Fibroblast of villous mesenchyme (primary cell): ENCODE measurements at places on chromosomes 6 and 20.

DNA sequence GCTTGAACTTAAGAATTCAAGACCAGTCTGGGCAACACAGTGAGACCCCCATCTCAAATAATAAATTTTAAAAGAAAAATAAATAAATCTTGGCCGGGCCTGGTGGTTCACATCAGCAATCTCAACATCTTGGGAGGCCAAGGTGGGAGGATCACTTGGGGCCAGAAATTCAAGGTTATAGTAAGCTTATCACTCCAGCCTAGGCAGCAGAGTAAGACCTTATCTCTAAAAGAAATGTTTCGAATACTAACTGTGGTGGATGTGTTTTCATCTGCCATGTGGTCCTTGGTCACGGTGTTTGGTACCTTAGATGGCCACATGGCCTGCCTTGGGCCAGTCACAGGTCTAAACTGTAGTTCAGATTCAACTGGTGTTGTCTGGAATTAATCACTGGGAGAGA lies 5.8 kb downstream of the UBE2C start:
- no peak for DNase-seq

DNA sequence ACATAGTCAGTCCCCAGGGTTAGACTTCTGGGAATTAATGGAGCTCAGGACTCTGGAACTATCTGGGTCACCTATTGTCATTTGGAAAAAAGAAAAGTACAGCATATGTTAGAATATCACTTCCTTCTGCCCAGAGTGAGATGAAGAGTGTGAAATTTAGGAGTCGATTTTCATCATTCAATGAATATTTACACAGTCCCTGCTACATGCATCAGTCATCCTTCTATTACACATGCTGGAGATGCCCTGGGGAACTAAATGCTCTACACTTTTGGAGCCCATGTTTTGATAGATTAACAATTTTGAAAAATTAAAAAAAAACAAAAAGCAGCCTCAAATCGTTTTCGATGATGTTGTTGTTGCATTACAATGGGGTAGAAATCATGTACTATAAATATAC lies 315.4 kb downstream of the ALDH8A1 start:
- no peak for DNase-seq

GRCh38 chr6:72061286-72061685 lies 174.9 kb downstream of the RIMS1 start:
- DNase-seq: no peak

GRCh38 chr6:132314432-132314831 lies 86.8 kb downstream of the MOXD1 start:
- no peak for DNase-seq

DNA sequence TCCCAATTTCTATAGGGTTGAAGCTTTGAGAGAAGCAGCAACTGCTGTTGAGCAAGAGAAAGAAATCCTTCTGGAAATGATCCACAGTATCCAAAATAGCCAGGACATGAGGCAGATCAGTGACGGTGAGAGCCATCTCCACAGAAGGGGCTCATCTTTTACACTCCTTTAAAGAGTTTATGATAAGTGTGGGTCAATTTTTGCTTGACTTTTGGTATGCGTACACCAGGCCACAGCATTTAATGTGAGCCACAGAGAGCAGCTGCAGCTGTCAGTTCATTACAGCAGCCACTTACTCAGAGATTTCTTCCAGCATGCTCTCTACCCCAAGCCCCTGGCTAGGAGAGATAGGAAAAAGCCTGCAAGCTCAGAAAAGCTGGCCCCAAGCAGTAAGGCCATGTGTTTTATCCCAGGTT lies 9.9 kb downstream of the BAG2 start:
- DNase-seq: peak; percentile 94

DNA sequence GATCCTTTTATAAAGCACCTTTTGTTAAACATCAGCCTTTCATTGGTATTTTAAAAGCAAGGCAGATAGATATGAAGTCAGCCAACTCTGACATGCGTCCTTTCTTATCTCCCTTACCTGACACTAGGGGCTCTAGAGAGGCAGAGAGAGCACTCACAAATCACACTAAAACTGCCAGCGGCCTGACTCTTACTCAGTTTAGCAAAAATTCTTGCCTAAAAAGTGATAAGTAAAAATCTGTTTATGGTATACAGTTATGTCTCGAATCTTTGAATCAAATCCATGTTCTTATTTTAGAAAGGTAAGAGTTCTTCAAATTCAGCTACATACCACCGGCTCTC lies 10.4 kb upstream of the TDRD6 start:
- no peak for DNase-seq

DNA sequence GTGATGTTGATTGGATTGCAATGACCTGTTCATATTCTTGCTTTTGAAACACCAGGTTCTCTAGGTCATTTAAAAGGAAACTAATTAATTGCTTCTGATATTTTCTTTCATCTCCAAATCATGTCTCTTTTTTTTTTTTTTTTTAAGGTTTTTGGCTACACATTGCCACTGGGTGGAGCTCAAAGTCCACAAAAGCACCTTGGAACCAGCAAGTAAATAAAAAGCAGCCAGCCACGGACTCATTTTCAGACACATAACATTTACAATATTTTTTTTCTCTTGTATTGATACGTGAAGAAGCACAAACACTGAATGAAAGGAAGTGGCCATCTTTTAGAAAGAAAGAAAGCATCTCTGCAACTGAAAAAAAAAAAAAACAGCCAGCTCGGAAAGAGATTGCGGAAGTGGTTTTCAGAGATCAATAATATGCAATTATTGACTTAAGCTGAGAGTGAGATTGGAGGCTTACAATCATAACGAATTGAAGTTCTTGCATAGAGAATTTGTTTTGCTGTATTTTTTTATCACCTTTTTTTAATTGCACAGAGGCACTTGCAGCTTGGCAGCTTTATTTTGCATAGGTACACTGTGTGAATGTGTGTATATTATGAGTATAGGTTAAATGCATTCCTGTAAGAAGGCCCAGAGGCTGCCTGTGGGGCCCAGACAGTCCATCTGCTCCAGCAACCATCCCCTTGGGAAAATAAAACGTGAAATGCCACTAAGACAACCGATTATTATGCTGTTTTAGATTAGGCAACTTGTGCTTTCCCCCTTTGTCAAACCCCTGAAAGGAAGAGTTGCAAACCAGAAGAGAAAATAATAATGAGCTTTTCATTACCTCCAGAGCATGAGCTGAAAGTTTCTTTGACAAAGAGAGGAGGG lies 28.2 kb downstream of the CGA start:
- DNase-seq: peak; percentile 71

DNA sequence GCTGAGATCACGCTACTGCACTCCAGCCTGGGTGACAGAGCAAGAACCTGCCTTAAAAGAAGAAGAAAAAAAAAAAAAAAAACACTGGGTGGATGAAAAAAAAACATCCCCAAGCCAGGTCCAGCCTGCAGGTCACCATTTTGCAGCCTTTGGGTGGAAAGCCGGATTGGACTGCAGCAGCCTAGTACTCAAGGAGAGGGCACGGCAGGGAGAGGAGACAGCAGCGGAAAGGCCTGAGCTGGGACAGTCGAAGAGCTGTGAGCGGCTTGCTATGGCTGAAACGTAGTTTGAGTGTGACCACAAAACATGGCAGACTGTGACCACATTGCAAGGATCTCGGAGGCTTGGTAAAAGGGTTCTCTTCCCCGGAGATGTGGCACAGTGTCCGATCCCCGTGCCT lies 173.0 kb downstream of the NFATC2 start:
- DNase-seq: no peak

DNA sequence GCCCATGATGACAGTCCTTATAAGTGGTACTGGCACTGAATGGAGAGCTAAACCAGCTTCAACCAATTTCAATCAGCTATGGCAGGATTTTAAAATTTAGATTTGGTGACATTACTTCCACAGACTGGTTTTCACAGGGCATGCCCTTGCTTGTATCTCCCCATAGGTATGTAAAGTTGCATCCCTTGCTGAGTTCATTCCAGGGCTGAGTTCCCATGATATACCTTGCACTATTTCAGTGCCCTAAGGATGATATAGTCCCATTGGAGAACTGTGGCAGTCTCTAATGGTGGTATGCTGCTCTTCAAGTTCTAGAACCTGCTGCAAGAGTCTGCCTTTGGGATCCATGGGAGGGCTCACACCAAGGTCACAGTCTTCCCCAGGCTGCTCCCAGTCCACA lies 232.7 kb upstream of the MOCS1 start:
- no peak for DNase-seq

DNA sequence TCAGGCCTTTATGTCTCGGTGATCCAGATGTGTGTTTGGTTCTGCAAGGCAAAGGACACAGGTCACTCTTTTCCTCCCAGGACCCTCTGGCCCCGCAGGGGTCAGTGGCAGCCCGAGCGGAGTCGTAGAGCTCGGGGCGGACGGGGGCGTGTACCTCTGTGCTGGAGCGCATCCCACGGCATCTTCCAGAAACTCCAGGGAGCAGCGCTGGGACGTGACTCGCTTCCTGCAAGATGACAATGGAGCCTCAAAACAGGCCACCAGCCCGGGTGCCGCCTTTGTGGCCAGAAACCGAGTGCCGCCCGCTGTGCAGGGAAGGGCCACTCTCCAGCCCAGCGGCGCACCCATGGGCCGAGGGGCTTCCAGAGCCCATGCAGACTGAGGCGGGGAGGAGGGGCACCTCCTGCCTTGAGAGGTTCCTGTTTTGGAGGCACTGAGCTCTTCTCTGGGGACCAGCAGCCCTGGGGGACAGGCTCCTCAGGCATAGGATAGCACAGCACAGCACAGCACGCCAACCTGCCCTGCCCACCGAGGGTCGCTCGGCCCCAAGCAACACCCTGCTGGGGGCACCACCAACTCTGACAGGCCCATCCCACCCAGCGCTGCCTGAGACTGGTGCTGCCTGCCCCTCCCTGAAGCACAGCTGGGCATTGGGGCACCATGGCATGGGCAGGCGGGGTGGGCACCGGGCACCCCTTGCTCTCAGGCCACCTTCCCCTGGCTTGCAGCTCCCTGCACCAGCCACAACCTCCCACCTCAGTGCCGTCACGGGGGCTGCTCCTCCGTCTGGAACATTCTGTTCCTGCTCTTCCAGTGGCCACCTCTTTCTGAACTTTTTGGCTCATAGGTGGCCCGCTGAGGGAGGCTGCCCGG lies 9.7 kb downstream of the RPS21 start:
- no peak for DNase-seq

DNA sequence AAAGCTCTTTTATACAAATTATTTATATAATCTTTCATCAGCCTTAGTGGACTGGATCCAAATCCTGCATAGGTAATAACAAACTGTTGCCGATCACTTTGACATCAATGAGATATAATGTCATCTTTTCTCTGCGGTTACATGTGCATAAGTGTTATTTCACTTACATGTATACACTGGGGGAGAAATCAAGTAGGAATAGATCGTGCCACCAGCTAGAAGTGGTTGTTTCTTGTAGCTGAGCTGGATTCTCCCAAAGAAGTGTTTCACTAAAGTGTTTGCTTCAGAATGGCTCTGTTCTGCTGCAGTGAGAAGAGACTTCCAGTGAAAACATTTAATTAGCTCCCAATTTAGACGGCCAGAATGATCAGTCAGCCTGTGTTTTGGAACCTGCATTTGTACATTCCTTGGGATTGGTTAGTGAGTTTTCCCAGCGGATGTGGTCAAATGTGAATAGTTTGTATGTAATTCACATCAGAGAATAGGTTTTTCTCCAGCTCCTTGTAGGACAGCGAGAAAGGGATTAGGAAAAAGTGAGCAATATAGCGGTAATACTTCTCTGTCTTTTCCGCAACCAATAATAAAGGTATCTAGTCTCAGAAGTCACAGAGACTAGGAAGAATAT lies 163.1 kb upstream of the CCN2 start:
- no peak for DNase-seq

DNA sequence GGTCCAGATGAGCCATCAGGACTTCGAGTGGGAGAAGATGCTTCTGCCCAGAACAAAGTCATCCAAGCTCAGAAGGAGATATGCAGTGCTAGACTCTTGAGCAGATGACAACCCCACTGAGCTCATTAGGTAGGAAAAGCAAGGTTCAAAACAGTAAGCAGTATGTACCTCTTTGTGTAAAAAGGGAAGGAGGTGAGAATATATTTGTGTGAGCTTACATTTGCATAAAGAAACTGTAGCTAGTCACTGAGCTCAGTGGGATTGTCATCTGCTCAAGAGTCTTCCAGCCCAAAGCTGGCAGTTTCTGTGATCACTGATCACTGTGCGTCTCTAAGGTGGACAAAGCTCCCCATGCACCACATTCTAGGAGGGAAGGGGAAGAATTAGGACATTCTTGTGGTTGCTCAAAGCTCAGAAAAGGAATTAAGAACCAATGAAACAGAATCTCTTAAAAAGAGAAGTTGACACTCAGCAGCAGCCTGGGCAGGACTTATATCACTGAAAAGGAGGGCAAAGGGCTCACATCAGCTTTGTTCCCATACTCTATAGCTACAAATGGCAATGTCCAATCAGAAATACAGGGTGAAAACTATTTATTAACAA lies 90.0 kb upstream of the MAFB start:
- no peak for DNase-seq

- peak; percentile 96 for DNase-seq
Measured at GRCh38 chr6:37059344-37060194, 54.1 kb downstream of the FGD2 start.
